ENCODE measurements at places on chromosomes 11 and 22.

GRCh38 chr11:67530282-67530592 lies 7.0 kb upstream of the CABP2 start:
- no peak for DNase-seq

GRCh38 chr11:127119356-127119755 lies 118.8 kb upstream of the KIRREL3 start:
- DNase-seq, result no peak

DNA sequence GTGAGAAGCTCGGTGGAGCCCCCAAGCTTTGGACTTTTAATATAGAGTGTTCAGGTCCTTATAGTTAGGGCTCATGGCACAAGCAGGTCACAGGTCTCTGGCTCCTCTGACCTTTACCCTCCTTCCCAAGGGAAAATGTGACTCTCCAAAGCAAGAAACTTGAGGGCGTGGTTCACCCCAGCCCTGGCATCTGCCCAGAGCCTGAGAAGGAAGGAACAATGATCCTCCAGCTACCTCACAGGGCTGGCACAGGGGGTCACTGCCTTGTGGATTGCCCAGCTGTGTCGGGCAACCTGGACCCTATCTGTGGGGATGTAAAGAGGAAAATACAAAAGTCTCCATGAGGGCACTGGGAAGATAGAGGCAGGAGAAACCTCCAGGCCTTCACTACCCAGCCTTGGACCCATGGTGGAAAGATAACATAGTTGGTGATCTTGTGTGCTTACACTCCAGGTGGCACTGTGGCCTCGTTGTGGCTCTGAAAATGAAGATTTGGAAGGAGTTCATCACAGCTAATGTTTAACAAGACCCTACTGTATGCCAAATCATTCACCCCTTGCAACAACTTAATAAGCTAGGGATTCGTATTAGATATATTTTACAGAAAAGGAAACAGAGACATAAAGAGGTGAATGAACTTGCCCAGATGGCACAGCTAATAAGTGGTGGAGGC lies 3.8 kb upstream of the ZNF195 start:
- DNase-seq, result no peak

DNA sequence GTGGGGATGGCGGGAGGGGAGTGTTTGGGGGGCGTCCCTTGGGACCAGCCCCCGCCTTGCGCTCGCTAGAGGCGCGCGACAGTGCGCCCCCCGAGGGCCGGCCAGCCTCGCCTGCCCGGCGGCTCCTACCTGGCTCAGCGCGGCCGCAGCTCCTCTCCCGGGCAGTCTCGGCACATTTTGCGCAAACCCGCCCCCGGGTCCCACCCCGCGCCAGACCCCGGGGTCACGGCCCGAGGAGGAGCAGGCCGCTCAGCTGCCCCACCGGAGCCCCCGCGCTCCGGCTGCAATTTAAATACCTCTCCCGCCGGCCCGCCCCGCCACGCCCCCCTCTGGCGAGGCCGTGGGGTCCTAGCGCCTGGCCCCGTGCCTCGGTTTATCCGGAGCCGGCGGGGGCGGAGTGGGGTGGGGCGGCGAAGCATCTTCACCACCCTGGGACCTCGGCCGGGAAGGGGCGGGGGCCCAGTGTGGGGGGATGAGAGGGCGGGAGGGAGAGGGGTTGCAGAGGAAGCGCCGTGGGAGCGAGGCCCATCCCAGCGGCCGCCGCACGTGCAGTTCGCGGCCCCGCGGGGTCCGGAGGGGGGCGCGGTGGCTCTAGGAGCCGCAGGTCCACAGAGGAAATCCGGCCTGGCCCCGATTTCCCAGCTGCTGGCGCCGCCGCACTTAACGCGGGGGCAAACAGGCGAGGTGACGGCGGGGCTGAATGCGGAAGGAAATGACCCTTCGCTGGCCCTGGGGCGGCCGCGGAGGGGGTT lies at the start of gene LRRC32:
TSS of gene LRRC32 (minus strand) at position 263 of the 752 bp plus-strand sequence. CDS start 4,793 bp downstream, outside the sequence.
- DNase-seq, result no peak

GRCh38 chr11:113591117-113591516 lies 115.0 kb downstream of the TMPRSS5 start:
- no peak for DNase-seq

DNA sequence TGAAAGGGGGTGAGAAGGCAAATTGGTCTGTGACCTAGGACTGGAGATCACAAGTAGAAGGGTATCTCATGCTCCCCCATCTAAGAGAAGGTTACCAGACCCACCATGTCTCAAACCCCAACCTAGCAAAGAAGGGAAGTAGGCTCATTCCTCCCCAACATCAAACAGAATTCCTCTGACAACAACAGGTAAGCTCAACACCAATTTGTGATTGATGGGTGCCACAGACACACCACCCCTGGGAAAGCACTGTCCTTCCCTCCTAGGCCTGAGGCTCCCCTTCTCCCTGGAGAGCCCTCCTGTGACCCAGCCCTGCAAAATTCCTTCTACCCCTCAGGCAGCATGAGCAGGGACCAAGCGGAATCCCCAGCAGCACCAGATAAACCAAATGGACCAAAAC lies 154.3 kb downstream of the BUD13 start:
- DNase-seq, result no peak

- DNase-seq, result no peak
Observed at GRCh38 chr11:93285430-93285829, 45.1 kb upstream of the DEUP1 start.

GRCh38 chr11:114892381-114893197 lies 214.3 kb downstream of the NXPE2 start:
- no peak for DNase-seq

- DNase-seq, result no peak
Observed at GRCh38 chr11:32527261-32528175, 56.1 kb upstream of the EIF3M start.

DNA sequence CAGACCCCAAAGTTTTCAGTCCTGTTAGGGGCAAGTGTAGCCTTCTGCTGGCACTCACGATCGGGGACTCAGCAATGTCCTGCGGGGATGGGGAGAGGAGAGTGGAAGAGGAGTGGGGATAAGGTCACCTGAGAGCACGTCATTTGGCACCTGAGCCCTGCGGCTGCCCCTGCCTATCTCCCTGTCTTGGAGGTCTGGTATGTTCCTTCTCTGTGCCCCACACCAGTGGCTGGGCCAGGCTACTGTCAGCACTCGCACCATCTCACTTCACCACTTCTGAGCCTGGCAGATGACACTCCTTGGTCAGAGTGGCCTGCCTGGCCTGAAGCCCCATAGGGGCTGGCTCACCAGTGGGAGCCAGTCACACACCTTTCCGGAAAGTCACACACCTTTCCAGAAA lies 20.1 kb upstream of the CHADL start:
- DNase-seq, result no peak

- DNase-seq, result no peak
Observed at GRCh38 chr11:115623021-115623451, 118.8 kb upstream of the CADM1 start.

DNA sequence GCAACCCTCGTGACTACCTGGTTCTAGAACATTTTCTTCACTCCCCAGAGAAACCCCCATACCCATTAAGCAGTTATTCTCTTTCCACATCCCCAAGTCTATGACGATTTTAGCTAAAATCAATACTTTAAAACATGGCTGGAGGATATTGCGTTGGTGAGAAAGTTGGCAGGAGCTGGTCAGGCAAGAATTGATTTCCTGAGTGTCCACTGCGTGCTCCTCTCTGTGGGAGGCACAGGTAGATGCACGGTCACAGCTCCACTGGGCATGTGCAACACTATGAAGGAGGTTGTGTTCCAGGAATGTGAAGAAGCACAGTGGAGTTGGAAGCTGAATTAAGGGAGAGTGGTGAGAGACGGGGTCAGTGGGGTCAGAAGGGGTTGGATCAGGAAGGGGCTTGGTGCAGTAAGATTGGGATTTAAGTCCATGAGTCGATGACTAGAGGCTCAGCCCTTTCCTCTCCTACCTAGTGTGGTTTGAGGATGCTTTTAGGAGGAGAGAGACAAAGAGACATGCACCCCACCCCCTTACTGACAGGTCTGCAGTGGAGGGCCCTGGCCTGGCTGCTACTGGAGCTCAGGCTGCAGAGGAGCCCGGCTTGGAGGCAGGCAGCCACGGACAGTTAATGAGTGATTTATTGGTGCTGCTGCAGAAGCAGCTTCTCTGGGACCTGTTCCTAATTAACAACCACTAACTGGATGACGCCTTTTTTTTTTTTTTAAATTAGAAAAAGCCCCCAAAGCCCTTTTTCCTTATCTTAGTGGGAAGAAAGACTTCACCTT lies 395.6 kb downstream of the TENM4 start:
- no peak for DNase-seq

DNA sequence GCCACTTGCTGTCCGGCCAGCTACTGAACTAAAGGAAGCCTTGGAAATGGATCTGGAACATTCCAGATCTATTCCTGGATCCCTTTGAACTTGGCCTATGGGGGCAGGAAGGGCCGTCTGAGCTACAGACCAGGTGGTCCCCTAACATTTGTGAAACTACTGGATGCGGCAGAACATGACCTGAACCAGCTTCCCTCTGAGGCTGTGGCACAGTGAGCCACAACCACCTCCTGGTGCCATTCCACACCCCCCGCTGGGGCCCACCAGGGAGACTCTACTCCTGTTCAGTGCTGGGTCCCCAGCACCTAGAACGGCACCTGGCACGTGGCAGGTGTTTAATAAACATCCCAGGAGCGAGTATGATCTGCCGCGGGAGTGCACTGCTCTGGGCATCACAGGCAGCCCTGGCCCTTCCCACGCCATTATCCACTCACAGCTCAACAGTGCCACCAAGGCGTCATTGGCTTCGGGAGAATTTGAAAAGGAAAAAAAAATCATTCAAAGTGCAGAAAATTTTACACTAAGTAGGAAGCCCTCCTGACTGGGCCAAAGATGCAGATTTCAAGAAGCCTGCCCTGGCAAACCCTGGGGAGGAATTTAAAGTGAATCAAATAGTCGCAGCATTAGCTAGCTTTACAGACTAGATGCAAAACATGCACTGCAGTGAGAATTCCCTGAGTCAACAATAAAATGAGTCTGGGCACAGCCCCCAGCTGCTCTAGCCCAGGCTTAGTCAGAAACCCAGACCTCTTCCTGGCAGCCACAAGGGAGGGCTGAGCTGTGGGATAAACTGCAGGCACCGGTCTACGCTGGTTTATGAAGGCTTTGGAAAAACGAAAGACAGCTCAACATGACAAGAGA lies 14.3 kb upstream of the EFCAB6 start:
- DNase-seq, result no peak

- no peak for DNase-seq
Observed at GRCh38 chr11:9193316-9193715, 71.8 kb downstream of the DENND5A start.

DNA sequence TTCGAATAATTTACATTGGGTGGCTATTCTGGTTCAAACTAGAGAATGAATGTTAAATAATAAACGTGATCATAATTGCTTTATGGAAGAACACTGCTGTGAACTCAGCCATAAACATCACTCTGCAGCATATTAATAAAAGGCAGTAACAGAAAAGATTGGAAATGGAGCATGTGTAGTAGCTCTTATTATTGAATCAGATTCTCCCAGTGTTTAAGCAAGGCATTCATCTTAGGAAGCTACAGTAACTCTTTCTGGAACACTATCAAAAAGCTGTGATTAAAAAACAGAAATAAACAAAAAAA lies 34.7 kb downstream of the ELMOD1 start:
- DNase-seq, result no peak

DNA sequence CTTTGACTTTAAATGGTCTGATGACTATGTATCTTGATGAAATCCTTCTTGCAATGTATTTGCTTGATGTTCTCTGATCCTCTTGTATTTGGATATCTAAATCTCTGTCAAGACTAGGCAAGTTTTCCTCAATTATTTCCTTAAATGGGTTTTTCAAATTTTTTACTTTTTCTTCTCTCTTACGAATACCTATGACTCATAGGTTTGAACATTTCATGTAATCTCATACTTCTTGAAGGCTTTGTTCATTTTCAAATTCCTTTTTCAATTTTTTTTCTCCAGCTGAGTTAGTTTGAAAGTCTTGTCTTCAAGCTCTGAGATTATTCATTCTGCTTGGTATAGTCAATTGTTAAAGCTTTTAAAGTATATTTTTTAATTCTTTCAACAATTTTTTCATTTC lies 13.1 kb downstream of the OR10W1 start:
- no peak for DNase-seq

GRCh38 chr22:22750335-22751042 lies 106.1 kb downstream of the GGTLC2 start:
- DNase-seq, result no peak

DNA sequence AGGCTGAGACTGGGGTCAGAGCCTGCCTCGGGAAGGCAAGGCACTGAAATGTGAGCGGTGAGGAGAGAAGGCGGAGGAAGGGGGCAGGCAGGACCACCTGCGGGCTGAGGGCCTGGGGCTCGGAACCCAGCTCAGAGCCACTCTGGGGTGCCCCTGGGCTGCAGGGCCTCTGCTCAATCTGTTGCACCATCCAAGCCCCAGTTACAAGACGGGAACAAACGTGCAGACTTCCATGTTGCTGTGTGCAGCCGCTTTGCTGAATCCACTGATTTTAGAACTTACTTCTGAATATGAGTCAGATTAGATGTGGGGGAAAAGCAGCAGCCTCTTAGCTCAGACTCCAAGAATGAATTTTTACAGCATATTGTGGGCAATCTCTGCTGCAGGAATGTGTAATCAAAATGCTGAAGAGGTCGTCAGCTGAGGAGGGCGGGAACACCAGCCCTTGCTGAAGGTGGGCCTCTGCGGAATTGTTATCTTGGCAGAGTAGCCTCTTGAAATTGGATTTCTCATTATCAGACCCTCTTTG lies 21.6 kb downstream of the PARVG start:
- no peak for DNase-seq

DNA sequence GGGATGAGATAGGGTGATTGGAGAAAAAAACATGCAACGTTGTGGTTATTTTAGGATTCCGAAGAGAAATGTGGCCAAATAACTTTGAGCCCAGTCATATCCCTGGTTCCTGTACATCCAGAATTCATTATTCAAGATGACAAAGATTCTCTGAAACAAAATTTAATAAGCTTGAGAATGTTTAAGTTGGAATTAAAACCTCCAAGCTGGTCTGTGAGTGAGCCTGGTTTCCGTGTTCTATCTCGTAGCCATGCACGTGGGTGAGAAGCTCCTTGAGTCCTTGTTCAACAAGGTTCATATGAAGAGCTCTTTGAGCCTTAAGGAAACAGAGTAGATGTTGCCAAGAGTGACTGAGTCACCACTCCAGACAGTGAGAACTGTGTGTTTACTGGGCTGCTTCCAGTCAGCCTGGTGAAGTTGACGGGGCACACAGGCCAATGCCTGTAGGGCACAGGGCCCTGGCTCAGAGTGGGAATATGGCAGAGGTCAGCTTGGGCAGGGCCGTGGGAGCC lies 206.5 kb downstream of the NAV2 start:
- DNase-seq, result peak; percentile 61

- no peak for DNase-seq
Observed at GRCh38 chr22:27885977-27886842, 32.8 kb downstream of the PITPNB start.
